ENCODE measurements at places on chromosomes 1 and 21. TPM values are rescaled to one million over a fixed set of nuclear protein-coding genes. Genes with fewer than 3 reads are reported as not detected.

The TIMM17A gene
- 31.9 TPM for total RNA-seq

The TIE1 gene
- total RNA-seq, result 16.2 TPM

The CD1B gene
- total RNA-seq, result not detected

The CYP4A11 gene
- not detected for total RNA-seq

The BRDT gene
- total RNA-seq, result not detected

The STPG1 gene
- total RNA-seq, result 4.4 TPM

The P3R3URF gene
- total RNA-seq, result not detected

The TNFRSF18 gene
- total RNA-seq, result 0.66 TPM

DNA sequence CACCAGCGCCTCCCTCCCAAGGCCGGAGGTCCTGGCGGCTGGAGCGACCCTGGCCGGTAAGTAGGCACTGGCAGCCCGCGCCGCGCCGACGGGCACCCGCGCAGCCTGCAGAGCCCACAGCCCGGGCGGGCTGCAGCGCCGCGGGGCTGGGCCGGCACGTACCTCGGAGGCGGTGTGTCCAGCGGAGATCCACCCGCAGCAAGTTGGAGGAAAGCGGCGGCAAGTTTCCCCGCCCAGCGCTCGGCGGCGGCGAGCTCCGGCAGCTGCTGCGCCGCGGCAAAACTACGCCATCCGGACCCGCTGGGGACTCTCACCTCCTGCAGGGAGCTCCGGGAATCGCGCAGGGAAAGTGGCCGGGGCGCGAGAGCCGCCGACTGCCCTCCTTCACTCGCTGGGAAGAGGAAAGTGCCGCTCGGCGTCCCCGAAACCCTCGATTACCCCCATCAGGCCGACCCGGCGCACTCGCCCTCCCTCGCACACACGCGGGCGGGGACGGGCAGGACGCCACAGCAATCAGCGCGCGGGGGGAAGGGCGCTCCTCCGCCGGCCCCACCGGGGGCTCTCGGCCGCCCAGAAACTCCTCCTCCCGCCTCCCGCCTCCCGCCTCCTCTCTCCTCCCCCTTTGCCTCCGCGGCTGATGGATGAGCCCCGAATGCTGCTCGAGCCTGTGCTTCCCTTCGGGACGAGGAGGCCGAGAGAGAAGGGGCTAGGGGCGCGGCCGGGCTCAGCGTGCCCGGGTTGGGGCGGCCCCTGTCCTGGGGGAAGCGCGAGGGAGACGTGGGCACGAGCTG is at the start of gene TGFBR3:
TSS of gene TGFBR3 (minus strand) at position 436 of the 791 bp plus-strand sequence. CDS start 24,620 bp downstream, outside the sequence.
- H3K4me1 ChIP-seq, result peaks cover 49% of the 10 kb centered on the region
- H3K36me3 ChIP-seq, result no peaks in the 10 kb centered on the region
- peak within 1 kb of the TSS; percentile 98 for H3K27ac ChIP-seq
- peak; percentile 98 for DNase-seq

- no peak overlapping the region for H3K27ac ChIP-seq
- no peak overlapping the region for H3K4me3 ChIP-seq
- peaks cover 1% of the 10 kb centered on the region for H3K4me1 ChIP-seq
- H3K36me3 ChIP-seq, result no peaks in the 10 kb centered on the region
- peaks cover 18% of the 10 kb centered on the region for H3K27me3 ChIP-seq
Observed at GRCh38 chr1:165369255-165369848, 12.8 kb upstream of the LMX1A start.

GRCh38 chr1:228035844-228036243 is 29.0 kb downstream of the WNT3A start:
- peaks cover 7% of the 10 kb centered on the region for H3K27me3 ChIP-seq
- no peak for DNase-seq
- no peak overlapping the region for H3K4me3 ChIP-seq
- peaks cover 10% of the 10 kb centered on the region for H3K4me1 ChIP-seq

DNA sequence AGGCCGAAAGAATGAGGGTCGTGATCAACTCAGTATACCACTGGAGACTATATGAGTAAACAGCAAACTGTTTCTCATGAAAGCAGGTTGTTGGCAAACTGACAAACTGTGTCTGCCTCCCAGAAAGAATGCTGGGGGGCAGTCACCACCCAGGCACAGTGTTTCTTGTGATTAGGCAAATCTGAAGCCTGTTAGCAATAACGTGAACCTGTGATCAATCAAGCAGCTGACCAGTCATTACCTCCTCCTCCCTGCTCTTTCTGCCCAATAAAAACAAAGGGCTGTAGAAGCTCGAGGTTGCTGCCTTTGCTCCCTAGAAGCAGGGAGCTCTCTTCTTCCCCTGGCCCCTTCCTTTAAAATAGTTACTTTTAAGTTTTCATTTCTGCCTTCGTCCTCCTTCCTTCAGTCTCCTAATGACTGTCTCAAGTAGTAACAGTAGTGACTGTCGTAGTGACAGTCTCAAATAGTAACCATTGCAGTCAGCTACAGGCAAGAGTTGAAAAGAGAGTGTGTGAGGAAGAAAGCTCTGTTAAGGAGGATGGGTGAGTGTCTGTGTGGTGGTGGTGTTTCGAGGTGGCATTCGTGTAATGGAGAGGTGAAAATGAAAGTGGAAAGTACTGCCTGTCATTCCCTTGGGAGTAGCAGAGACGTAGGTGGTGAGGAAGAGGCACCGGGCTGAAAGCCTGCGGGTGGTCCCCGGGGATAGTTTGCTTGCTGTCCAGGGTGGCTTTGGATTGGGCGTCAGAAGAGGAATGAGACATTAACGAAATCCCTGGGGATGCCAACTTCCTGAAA is 14.5 kb downstream of the HHAT start:
- no peaks in the 10 kb centered on the region for H3K27me3 ChIP-seq
- peak overlapping the region; percentile 45 for H3K4me3 ChIP-seq
- no peaks in the 10 kb centered on the region for H3K36me3 ChIP-seq
- H3K27ac ChIP-seq, result peak overlapping the region; percentile 54

DNA sequence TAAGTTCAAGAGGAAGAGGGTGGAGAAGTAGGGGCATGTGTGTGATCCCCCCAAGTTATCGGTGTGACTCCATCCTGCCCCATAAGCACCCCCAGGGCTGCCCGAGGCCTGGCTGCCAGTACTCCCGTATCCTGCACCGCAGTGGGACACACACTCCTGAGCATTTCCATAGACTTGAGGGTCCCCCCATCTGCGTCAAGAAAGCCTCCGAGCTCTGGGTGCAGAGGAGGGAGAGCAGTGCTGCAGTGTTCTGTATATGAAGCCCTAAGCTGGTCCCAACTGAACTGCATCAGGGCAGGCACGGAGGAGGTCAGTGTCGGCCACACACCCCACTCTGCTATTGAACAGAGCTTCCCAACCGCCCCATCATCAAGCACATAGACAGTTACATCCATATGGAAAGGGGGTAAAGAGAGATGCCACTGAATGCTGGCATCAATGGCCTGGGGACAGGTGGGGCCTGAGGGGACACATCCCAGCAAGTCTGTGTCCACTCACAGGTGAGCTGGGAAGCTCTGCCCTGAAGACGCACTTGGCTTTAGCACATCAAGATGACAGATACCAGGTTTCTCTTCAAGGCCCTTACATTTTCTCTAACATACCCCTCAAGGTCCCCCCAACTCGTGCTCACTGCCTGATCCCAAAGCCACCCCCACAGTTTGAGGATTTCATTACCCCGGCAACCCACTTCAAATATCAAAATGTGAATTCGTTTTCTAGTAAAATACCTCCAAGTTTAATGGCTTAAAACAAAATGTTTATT is 64.3 kb downstream of the EVA1C start:
- no peak overlapping the region for H3K4me3 ChIP-seq
- H3K4me1 ChIP-seq, result peaks cover 5% of the 10 kb centered on the region
- H3K27ac ChIP-seq, result no peak overlapping the region
- H3K36me3 ChIP-seq, result peaks cover 30% of the 10 kb centered on the region
- H3K27me3 ChIP-seq, result no peaks in the 10 kb centered on the region

GRCh38 chr1:164563721-164564360 is 4.9 kb downstream of the PBX1 start:
- peak overlapping the region; percentile 90 for H3K27ac ChIP-seq
- peak overlapping the region; percentile 86 for H3K4me3 ChIP-seq

DNA sequence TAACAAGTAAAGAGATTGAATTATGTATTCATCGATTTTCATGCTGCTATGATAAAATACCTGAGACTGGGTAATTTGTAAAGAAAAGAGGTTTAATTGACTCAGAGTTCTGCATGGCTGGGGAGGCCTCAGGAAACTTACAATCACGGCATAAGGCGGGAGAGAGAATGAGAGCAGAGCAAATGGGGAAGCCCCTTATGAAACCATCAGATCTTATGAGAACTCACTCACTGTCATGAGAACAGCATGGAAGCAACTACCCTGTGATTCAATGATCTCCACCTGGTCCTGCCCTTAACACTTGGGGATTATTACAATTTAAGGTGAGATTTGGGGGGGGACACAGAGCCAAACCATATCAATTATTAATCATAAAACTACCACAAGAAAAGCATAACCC is 3.3 kb upstream of the GBP3 start:
- peaks cover 13% of the 10 kb centered on the region for H3K4me1 ChIP-seq
- H3K27ac ChIP-seq, result no peak overlapping the region
- H3K36me3 ChIP-seq, result no peaks in the 10 kb centered on the region

DNA sequence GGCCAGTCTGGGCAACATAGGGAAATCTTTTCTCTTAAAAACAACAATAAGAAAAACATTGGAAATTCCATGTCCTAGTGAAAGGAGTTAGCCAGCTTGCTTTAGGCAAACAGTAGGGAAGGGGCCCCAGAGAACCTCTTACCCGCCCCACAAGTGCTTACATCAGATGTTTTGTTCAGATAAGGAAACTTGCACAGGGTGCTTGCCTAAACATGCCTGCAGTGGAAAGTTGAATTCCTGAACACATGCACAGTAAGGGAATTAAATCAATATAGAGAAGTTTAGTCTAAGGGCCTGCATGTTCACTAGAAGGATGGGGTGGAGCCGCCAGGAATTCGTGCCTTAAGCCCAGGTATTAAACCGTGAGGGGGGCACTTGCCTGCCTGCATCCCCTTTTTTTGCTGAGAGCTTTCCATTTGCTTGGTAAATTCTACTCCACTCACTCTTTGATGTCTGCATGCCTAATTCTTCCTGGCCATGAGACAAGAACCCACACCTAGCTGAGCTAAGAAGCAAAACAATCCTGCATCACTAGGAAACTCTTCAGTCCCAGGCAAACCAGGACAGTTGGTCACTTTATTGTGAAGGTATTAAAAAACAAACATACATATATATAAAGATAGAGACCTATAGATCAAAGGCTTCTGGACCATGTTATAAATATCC is 499.0 kb downstream of the SIPA1L2 start:
- no peaks in the 10 kb centered on the region for H3K4me1 ChIP-seq
- H3K27me3 ChIP-seq, result no peaks in the 10 kb centered on the region
- H3K36me3 ChIP-seq, result no peaks in the 10 kb centered on the region
- DNase-seq, result no peak

DNA sequence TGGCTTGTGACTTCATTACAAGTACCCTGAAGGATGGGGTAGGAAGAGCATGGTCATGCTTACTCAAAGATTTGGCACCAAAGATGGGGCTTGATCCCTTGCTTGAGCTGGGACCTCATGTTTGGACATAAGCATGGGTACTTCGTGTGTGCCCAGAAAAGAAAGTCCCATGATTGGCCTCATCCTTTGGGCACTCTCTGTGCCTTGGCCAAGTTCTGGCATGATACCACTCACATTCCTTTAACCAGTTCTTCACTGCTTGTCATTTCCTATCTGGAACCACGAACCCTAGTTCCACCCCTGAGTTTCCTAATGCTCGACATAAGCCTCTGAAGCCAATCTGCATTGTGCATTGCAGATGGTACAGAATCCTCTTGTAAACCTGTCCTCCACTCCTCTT is 107.0 kb downstream of the NAV1 start:
- no peak for DNase-seq
- H3K4me1 ChIP-seq, result peaks cover 47% of the 10 kb centered on the region
- H3K4me3 ChIP-seq, result no peak overlapping the region
- H3K27ac ChIP-seq, result no peak overlapping the region
- H3K36me3 ChIP-seq, result no peaks in the 10 kb centered on the region
- no peaks in the 10 kb centered on the region for H3K27me3 ChIP-seq

DNA sequence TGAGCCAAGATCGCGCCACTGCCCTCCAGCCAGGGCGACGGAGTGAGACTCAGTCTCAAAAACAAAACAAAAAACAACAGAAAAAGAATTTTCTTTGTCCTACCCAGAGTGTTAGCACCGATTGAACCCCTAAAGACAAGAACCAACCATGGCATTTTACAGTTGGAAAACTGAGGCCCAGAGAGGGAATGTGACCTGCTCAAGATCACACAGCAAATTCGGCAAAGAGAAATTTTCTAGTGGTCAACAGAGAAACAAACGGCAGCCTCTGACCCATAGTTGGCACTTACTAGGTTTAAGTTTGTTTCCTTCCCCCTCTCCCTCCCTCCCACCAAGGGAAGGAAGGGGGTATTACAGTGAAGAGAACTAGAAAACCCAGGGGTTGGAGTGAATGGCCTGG is 20.5 kb upstream of the ACTL8 start:
- no peaks in the 10 kb centered on the region for H3K4me1 ChIP-seq
- no peak overlapping the region for H3K27ac ChIP-seq
- no peaks in the 10 kb centered on the region for H3K36me3 ChIP-seq
- H3K4me3 ChIP-seq, result no peak overlapping the region
- no peaks in the 10 kb centered on the region for H3K27me3 ChIP-seq
- DNase-seq, result no peak

GRCh38 chr1:6343506-6344405 is 49.8 kb downstream of the ACOT7 start:
- DNase-seq, result no peak
- H3K4me1 ChIP-seq, result peaks cover 10% of the 10 kb centered on the region
- H3K27me3 ChIP-seq, result no peaks in the 10 kb centered on the region
- peaks cover 7% of the 10 kb centered on the region for H3K36me3 ChIP-seq
- no peak overlapping the region for H3K27ac ChIP-seq
- H3K4me3 ChIP-seq, result no peak overlapping the region

DNA sequence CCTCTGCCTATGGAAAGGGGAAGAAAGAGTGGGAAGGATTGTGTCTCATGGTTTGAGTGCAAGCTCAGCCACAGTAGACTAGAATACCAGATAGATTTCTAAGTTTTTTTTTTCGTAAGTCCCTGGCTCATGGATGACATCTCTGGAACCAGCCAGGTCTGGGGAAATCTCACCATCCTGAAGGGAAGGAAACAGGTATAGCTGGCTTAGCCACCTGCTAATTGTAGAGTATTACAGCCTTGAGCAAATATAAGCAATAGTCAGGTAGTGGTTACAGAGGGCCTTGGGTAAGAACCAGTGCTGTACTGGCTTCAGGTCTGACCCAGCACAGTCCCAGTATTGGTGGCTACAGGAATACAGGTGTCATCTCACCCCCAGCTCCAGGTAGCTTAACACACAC is 500.9 kb upstream of the PRMT6 start:
- no peak for DNase-seq
- H3K4me3 ChIP-seq, result no peak overlapping the region
- no peak overlapping the region for H3K27ac ChIP-seq
- H3K36me3 ChIP-seq, result no peaks in the 10 kb centered on the region
- H3K4me1 ChIP-seq, result no peaks in the 10 kb centered on the region

All from esophagus muscularis mucosa (tissue), 4 donors.